CD4-positive, alpha-beta T cell treated with Interleukin-1 beta for 1 hour (primary cell): ENCODE measurements at places on chromosomes 1 and 21.

- no peak for DNase-seq
These were observed 680.3 kb downstream of the LRRIQ3 start for GRCh38 chr1:73517603-73518191.

DNA sequence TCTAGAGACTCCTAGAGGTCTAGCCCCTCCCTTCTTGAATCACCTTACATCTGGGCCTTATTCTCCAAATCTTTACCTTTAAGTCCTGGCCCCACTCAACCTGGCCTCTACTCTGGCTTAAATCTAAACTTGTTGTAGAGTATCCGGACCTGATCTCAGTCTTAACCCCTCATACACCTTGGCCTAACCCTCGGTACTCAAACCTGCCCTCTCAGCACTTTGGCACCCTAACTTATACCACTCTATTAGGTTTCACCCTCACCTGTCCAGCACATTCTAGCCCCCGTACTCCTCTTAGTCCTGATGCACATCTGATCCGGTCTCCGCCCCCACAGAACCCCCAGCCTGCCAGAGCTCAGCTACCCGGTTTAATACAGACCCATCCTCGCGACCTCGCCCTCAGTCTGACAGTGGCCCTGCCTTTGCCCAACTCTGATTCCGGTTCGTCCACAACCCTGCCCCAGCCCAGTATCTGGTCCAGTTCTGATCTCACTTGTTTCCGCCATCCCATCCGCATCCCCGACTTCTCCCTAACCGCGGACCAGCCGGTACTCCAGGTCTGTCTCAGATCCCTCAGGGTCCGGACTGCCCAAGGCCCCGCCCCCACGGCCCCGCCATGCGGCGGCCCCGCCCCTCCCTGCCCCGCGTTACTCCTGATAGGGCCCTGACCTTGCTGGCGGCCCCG, 1.5 kb downstream of the TRIM62 start:
- DNase-seq, result no peak

GRCh38 chr1:91148641-91149069, 126.8 kb upstream of the ZNF644 start:
- no peak for DNase-seq

DNA sequence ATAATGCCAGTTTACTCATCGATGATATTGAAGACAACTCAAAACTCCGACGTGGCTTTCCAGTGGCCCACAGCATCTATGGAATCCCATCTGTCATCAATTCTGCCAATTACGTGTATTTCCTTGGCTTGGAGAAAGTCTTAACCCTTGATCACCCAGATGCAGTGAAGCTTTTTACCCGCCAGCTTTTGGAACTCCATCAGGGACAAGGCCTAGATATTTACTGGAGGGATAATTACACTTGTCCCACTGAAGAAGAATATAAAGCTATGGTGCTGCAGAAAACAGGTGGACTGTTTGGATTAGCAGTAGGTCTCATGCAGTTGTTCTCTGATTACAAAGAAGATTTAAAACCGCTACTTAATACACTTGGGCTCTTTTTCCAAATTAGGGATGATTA, 13.7 kb downstream of the GGPS1 start:
- no peak for DNase-seq

GRCh38 chr1:28281608-28282425, 22.5 kb downstream of the SESN2 start:
- DNase-seq, result no peak

DNA sequence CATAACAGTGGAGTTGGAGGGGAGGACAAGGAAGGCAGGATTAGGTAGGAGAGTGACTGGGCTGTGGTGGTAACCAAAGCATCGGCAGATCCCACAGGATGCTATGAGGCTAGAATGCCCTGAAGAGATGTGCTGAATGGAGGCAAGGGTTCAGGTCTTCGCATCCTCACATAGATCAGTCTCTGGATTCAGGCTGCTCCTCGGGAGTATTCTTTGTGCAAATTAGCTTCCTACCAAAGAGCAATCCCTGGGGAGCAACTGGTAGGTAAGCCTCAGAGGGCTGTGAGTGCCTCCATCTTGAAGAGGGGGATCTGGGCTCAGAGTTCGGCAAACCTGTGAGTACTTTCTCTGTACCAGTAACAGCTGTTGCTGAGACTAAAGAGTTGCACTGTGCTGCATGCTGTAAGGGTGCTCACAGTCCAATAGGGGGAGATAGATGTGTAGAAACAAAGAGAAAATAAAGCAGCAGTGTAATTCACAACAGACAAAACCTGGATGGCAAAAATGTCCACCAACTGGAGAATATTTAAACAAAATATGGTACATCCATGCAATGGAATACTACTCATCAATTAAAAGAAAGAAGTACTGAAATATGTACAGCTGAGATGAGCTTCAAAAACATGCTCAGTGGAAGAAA, 322.4 kb upstream of the DEPDC1 start:
- DNase-seq, result no peak
